ENCODE measurements at places on chromosomes 4 and X.

- no peak for DNase-seq
Measured at GRCh38 chr4:7021930-7022664, 21.1 kb upstream of the TADA2B start.

DNA sequence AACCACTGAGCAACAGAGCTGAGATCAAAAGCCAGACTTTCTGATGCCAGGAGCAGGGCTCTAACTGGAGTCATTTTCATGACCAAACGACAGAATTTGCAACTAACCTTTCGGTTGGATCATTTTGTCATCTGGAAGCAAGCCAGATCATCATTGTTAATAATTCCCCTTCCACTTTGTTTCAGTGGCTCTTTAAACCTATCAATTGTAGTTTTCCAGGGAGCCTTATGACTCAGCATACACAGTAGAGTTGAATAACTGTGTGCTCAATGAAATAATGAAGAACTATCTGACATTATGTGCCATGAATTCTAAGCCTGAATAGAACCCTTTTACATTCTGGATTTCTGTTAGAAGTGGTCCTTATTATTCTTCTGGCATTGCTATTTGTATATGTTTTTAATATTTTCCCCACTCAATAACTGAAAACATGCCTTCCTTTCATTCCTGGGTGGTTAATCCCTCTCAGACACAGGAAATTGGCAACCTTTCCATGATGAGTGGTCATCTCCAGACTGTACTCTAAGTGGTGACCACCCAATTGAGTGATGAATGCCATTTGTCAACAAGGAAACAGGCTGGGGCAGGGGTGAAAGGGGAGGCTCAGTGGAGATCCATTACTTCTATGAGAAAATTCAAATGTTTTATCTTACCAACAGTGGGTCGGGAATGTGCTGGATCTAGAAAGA lies 431.8 kb downstream of the BCOR start:
- no peak for DNase-seq

- no peak for DNase-seq
Measured at GRCh38 chr4:173696011-173696410, 166.0 kb upstream of the HAND2 start.

- no peak for DNase-seq
Measured at GRCh38 chr4:21012851-21013331, 312.6 kb downstream of the PACRGL start.

- DNase-seq: no peak
Measured at GRCh38 chr4:106985830-106986229, 50.3 kb downstream of the DKK2 start.
